ENCODE measurements at places on chromosomes 6 and 20.

DNA sequence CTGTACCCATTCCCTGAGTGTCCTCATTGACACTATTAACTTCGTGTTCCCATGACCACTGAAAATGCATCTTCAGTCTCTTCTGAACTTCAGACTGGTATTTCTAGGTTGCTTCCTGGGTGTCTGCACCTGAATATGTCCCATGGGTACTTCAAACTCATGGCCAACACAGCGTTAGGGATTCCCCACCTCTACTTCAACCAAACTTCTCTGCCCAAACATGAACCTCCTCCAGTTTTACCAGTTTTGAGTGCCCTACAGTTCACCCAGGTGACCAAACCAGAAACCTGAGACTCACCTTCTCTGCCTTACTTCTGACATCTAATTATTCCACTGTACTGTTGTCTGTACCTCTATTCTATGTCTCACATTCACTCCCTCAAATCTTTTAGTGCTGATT lies 99.5 kb upstream of the SUPT3H start:
- DNase-seq: no peak

DNA sequence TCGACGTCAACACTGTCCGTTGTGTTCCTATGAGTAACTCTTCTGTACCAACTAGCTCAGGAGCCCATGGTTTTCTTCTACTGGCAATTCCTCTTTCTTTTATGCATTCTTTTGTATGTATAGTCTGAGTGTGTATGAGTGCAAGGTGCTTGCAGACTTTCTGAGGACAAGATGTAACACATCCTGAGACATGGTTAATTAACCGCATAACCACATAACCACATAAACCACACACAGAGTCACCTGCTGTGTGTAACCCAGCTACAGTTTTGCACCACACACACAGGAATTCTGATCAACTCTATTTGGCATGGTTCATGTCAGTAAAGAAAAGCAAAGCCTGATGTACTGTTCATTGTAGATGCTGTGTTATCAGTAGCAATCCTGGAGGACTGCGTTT lies 98.6 kb downstream of the DACT2 start:
- no peak for DNase-seq

DNA sequence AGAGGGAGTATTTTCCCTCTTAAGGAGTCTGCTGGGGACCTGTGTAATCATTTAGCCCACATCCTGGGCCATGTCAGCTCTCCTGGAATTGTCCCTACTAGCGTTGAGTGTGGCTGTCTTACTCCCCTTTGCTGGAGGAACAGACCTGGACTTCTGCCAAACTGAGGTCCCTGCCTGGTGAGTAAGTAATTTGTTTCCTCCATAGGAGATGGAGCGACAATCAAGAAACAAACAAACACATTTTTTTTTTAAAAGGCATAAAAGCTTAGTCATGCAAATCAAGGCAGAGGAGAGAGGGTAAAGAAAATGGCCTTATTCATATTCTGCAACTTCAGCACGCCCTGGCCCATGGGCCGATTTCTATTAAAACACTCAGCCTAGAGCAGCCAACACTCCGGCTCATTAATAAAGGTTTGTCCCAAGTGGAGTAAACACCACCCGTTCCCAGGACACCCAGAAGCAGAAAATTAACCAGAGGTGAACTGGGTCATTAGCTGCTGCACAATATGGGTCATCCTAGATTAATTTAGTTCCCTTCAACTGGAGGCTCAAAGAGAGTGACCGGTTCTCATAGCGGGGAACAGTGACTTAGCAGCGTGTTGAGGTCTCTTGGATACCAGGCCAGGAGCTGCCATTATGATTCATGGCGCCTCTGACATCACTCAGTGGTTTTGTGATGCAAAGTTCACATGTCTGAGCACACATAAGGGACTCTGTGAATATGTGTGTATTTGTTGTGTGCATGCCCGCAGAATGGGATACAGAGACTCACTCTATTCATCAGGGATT lies 165.0 kb upstream of the SULF2 start:
- DNase-seq: peak; percentile 57

GRCh38 chr20:34022151-34022838 lies 28.6 kb downstream of the RALY start:
- peak; percentile 29 for DNase-seq

DNA sequence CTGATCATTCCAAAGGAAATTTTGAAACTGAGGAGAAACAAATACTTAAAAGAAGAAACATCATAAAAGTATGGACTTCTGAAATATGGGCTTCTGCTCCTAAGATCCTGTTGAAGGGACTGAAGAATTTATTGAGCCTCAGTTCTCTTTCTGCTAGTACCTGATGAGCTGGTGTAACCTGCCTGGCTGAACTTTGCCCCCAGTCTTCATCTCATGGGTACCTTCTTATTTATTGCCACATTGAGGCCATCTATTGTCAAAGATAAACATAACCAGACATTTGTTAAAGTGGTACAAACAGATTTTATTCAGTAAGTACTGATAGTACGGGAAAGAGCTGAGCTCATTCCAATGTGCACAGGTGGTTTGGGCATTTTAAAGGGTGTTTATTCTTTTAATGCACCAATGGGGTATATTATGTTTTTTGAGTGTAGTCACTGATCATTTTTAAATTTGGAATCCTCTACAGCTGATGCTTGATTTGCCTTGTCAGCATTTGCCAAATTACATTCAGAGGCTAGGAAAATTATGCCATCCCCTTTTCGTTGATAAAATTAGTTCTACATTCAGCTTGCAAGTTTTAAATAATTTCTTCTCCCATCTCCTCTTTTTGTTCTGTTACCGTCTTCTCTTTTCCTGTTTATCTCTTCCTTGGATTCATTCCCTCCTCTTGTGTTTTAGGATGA lies 118.2 kb downstream of the PRIM2 start:
- DNase-seq: no peak

- no peak for DNase-seq
Observed at GRCh38 chr6:1703923-1704322, 94.2 kb downstream of the FOXC1 start.

DNA sequence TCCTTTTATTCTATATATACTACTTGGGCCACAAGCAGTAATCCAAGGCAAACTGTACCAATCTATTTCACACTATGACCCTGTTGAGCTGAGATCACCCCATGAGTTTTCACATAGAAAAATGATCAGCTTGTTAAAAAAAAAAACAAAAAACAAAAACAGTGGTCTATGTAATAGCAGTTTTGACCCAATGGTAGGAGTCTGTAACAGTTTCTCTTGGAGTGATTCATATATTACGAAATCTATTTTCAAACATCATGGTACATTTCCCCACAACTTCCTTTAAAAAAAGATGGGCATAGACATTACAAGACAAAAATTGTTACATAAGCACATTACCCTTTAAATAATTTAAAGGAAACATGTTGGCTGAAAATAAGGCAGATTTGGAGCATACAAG lies 78.1 kb downstream of the PRSS35 start:
- no peak for DNase-seq

All from HAP-1 (cell line).